Stimulated activated naive CD8-positive, alpha-beta T cell treated with anti-CD3 and anti-CD28 coated beads, Interleukin-15, amount 100 ng/mL, for 72 hours (primary cell): ENCODE measurements at places on chromosomes 3 and 15.

GRCh38 chr15:69224383-69224782 lies 63.9 kb downstream of the GLCE start:
- DNase-seq, result no peak

DNA sequence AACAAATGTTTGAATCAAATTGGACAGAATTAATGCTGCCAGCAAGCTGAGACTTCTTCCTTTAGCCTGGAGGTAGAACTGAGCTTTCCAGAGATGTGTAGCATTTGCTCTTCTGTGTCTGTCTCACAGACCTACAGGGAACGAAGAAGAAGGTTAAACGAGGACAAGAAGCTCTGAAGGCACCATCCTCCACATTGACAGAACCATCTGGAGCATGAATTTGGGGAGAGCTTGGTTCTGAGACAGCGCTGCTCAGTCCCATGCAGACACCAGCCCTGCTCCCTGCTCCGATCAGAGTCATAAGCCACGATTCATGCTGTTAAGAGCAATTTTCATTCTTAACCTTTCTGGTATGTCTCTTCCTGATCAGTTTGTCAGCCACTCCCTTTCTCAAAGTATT lies 7.7 kb upstream of the KY start:
- no peak for DNase-seq

DNA sequence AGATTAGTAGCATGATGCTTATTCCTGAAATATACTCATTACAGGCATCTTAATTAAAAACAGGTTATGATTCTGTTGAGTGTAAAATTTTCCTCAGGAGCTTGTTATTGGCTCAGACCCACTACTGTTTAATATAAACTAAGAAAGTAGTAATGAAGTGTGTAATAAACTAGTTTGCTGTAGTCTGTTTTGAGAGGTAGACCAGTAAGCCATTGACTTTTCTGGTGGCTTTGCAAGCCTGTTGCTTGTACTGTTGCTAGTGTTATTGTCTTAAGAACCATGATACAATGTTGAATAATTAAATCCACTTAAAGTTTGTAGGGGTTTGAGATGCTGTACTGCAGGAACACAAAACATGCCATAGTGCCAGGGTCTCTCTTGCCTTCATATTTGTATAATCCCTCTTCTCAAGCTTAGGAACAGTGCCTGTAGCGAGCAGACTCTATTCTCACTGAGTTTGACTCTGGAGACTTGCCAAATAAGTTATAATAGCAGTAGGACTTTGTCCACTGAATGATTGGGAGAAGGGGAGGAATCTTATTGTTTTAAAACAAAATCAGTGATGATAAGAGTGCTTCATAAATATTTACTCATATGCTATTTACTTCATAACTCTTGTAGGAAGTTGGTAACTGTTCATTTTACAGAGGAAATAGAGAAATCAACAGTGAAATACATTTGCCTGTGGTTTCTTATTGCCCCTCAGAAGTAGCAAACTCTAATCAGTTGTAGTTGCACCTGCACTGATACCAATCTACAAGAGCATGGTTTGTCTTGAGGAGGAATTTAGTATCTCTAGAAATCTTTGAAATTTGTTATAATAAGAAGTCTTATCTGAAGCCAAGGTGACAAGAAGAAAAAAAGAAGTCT lies 13.4 kb downstream of the TCF12 start:
- DNase-seq, result no peak

DNA sequence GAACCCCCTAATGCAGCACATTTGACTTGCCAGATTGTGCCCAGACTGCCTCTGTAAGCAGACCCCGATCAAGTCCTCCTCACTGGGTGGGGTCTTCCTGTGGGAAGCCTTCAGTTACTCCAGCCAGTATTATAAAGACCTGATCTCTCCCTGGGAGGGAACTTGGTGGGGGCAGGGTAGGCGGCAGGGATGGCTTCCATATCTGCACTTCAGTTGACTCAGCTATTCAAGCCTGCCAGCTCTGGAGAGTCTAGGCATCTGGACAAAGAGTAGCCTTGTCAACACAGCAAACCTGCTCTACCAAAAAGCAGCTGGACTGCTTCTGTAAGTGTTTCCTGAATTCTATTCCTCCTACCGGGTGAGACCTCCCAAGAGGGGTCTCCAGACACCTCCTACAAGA lies 21.0 kb upstream of the SLC25A38 start:
- DNase-seq, result no peak

DNA sequence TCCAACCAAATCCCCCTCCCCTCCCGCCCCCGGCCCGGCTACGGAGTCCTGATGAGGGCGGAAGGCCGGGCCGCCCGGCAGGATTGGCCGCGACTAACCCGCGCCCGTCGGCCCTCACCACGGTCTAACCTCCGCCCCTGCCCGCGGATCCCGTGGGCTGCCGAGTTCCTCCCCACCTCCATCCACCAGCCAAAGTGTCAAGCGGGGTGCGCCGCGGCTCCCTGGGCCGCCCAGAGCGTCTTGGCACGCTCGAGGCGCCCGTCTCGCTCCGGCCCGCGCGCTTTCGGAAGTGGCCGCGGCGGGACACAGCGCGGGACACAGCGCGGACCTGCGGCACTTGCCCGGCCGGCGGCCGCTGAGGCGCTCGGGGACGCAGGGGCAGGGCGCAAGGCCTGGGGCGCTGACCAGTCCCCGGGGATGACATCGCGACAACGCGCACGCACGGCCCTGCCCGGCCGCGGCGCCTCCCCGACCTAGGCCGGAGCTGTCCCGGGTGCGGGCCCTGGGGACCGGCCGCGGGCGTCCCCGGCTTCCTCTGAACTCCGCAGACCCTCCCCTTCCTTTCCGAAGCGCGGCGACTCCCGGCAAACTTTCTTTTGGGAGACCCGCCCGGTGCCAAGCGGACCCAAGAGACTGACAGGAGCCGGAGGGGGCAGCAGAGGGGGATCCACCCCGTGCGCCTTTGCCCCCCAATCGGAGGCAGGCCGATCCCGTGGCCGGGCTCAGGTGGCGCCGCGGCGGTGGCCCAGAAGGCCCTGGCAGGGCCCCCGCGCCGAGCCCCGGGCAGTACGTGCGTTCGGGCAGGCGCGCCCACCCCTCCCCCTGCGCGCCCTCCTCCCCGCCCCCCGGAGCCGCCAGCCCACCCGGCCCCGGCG lies 112.8 kb upstream of the ICE2 start:
- peak; percentile 62 for DNase-seq

DNA sequence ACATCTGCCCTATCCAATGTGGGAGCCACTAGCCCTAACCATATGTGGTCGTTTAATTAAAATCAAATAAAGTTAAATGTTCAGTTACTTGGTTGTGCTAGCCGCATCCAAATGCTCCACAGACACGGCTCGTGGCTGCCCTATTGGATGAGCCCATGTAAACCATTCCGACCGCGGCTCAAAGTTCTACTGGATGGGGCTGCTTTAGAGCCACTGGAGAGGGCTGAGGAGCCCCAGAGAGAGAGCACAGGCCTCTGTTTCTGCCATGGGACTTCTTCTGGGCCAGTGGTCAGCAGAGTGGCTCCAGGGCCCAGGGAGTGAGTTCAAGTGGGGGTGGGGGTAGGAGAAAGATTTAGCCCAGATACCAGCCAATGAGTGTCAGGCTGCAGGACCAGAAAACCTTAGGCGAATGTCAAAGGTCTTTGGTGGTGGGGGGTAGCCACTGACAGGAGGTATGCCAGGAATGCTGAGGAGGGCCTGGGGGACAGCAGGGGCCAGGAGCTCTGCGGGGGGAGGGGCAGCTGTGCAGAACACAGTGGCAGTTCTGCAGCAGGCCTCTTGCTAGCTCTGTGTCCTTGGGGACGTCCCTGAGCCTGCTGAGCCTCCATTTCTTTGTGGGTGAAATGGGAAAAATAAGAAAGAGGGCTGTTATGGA lies 30.1 kb downstream of the SPSB4 start:
- no peak for DNase-seq

DNA sequence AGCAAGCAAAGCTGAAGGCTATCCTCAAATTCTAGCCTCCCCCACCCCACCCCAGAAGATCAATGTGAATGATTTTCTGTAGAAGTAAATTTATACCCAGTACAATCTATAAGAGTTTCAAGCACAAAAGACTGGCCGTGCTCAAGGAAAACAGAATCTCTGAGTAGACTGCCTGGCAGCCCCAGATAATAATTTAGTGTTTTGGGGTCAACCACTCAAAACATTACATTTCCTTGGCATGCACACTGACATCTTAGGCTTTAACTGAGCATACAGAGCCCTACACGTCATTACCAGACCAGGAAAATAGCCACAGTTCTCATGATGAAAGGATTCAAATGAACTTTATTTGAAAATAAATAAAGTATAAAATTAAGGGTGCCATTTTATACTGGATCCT lies 376.5 kb downstream of the TBL1XR1 start:
- DNase-seq, result no peak

GRCh38 chr3:16800361-16800760 lies 84.4 kb upstream of the PLCL2 start:
- no peak for DNase-seq

- no peak for DNase-seq
These were observed 3.2 kb upstream of the SLC7A14 start for GRCh38 chr3:170589113-170589512.

DNA sequence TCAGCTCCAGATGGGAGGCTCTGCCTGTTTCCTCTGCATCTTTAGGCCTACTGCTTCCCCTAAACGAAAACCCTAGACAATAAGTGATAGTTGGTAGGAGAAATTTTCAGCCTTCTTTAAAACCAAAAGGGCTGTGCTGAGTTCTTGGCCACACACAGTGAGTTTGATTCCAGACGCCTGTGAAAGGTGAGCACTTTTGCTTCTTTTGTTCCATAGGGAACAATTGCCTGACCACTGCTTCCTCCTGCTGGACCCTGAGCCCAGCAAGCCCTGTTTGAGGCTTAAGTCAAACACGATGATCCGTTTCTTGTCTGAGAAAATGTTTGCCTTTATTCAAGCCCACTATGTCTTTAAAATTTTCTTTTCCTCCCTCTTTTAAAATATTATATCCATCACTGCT lies 493.9 kb downstream of the ZIC1 start:
- DNase-seq, result no peak

GRCh38 chr15:82810890-82811426 lies 1.5 kb downstream of the WHAMM start:
- peak; percentile 67 for DNase-seq

DNA sequence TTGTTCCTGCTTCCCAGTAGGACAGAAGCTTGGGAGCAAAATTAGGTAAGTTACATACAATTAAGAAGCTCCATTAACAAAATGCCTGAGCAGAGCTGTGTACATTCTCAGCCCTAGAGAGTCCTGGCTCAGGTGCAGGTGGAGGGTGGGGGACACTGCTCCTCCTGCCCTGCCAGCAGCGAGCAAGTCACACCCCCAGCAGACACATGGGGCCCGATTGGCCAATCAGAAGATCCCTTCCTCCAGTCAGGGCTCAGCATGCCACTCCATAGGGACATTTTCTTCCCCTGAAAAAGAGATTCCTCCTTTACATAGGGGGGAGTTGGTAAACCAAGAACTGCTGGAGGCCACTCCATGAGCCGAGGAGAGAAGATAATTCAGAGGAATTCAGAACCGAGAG lies 62.1 kb downstream of the PLXNA1 start:
- no peak for DNase-seq

DNA sequence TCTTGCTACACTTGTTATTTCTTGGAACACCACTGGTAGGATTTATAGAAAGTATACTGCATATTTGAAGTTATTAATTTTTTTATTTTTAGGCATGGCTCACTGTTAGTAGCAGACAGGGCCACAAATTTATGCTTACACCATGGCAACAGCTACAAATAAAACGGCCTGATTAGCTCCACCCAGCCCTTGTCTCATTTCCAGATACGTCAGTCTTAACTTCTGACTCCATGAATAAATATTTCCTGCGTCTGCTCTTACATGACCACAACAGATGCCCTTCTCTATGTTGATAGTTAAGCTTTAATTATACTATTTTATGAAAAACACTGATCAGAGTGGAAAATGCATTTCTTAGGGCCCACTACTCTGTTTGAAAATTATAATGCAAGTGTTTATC lies 62.3 kb upstream of the CPOX start:
- DNase-seq, result no peak

DNA sequence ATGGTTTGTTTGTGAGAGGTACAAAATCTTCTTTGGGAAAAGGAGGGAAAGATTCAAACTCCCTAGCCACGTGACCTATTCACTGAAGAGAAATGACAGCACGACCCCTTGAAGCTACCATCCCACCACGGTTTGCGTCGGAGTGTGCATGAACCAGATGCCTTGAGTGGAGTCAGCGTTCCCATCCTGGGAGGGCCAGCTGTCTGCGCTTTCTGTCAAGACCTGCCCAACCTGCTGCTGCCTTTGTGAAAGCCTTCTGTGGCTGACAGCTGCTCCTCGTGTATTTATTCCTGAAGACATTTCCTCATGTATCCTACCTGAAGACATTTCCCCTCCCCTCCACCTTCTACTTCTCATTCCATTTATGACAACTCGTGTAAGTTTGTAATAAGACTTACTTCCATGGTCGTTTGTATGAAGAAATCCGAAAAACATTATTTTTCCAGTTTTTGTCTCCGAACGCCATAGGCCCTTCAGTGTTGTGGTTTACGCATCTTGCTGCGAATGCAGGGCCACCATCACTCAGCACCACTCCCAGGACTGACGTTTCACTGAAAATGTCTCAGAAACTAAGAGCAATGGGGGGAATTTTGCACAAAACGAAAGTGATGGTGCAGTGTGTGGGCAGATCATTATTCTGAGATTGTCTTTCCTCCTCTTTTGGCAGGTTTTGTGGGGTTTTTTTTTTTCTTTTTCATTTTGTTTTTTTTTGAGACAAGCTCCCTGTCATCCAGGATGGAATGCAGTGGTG lies 18.9 kb downstream of the EBLN2 start:
- no peak for DNase-seq

DNA sequence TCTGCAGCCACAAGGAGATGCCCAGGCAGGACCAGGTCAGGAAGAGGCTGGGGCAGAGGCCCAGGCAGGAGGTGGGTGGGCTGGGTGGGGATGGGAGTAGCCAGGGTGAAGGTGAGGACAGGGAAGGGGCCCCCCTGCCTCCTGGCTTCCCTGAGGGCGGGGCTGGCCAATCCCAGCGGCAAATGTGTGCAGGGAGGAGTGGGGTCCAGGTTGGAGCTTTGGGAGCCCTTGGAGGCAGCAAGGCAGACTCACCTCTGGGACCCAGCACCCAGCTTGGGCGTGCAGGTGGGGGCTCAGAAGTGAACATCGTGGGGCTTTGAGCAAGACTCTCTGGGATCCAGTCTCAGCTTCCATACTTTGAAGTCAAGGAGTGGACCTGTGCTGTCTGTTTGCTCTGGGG lies 25.2 kb downstream of the GP9 start:
- no peak for DNase-seq

DNA sequence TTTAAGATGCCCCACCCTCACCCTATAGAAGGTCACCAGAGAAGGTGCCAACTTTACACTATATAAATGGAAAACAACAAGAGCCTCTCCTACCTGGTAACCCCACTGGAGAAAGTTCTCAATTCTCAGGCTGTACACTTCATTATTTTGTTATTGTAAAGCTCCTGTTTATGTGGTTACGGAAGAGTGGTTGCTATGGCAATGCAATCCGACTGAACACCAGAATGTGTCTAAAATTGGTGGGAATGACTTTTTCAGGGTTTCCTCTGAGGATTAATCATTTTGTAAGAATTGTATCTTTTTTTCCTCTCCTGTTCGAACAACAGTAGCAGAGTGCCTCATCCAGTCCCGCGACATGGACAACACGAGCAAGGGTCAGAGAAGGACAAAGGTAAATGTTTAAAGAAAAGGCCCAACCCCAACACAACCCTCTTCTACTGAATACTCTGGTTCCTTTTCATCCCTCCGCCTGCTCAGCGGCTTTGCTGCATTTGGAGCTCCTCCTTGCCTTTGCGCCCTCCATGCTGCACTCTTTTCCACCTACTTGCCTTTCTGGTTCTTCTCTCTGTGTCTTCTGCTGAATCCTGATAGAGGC lies 45.3 kb downstream of the DGKG start:
- no peak for DNase-seq
